Brain (organoid and tissue), 16 donors: ENCODE measurements at places on chromosomes 11 and 22. TPM values are rescaled to one million over a fixed set of nuclear protein-coding genes. Genes with fewer than 3 reads are reported as not detected.
A peak's percentile ranks its signal among the peaks of the same experiment; 100 is the strongest.

DNA sequence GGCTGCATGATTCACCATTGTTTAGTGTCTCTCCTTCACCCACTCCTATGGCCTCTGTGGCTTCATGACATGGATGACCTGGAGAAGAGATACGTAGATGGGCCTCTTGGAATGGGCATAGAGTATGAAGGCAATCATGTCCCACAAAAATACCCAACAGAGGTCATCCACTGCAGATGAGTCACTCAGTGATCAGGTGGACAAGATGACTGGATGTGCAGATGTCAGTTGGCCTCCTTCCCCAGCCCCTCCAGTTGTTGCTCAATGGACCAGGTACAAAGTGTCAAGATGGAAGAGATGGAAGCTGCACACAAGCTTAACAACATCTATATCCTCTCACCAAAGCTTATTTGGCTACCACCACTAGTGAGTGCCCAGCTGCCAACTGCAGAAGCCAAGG, 41.0 kb upstream of the CLPB start:
- DNase-seq = no peak

DNA sequence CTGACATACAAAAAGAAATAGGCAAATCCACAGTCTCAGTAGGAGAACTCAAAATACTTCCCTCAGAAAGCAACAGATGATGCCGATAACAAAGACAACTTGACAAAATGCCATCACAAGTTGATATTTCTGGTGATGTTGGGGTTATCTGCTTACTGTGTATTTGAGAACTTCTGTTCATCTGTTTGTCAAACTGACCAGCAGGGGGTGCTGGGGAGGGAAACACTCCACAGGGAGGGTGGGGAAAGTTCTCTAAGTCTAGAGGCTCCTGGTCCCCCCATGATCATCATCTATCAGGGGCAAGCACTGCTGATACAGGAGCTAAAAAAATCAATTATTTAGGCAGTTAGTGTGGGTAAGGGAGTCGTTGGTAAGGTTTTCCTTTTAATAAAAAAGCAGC, 19.2 kb downstream of the GLYATL1 start:
- no peak for DNase-seq

- no peak for DNase-seq
Measured at GRCh38 chr11:1549338-1550330, 22.4 kb downstream of the DUSP8 start.

- DNase-seq = no peak
Measured at GRCh38 chr11:76410851-76411357, 29.8 kb downstream of the GVQW3 start.

Gene TMEM126B
- polyA plus RNA-seq = 21.0 TPM

GRCh38 chr11:116715383-116715782, 57.4 kb downstream of the BUD13 start:
- DNase-seq = no peak

GRCh38 chr11:44949160-44950030, 1.3 kb downstream of the TP53I11 start:
- peak; percentile 83 for DNase-seq

GRCh38 chr11:66112601-66113499, 42.8 kb downstream of the PACS1 start:
- DNase-seq = peak; percentile 68

GRCh38 chr22:26651815-26652214, 5.6 kb upstream of the MIAT start:
- no peak for DNase-seq

GRCh38 chr22:19654338-19654987, 59.8 kb upstream of the SEPTIN5 start:
- no peak for DNase-seq

GRCh38 chr11:13297917-13298356, 20.3 kb downstream of the BMAL1 start:
- no peak for DNase-seq

Gene SHISA8
- polyA plus RNA-seq = 4.1 TPM

GRCh38 chr22:31681349-31682345, 19.6 kb upstream of the PISD start:
- DNase-seq = no peak

Gene MMP13
- not detected for polyA plus RNA-seq

DNA sequence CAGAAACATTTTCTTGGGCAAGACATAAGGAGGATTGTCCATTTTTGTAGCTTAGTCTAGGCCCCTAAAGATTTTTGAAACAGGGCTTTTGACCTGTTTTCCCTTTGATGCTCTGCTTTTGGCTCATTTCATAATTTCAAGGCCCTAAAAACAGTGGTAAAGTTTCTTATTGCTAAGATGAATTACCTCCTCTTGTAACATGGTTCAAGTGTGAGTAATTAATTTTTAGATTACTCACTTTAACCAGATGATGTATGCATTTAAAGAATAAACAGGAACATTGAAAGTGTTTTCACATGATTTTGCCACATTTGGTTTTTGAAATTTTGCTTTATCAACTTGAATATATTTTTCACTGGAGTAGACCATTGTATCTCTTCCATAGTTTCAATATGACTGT, 1.2 kb downstream of the RAG2 start:
- DNase-seq = no peak

Gene WNT11
- 1.0 TPM for polyA plus RNA-seq

Gene OR10D3
- polyA plus RNA-seq = not detected

Gene SMIM35
- polyA plus RNA-seq = 1.1 TPM

- no peak for DNase-seq
Measured at GRCh38 chr11:23288003-23288783, 427.9 kb upstream of the CCDC179 start.

- DNase-seq = no peak
Measured at GRCh38 chr11:102539567-102539966, 9.0 kb upstream of the MMP7 start.

GRCh38 chr11:26992031-26992541, 1.8 kb upstream of the FIBIN start:
- DNase-seq = no peak

GRCh38 chr11:129595038-129595962, 219.7 kb downstream of the BARX2 start:
- DNase-seq = no peak

GRCh38 chr11:134908583-134908982, 496.5 kb upstream of the B3GAT1 start:
- no peak for DNase-seq

DNA sequence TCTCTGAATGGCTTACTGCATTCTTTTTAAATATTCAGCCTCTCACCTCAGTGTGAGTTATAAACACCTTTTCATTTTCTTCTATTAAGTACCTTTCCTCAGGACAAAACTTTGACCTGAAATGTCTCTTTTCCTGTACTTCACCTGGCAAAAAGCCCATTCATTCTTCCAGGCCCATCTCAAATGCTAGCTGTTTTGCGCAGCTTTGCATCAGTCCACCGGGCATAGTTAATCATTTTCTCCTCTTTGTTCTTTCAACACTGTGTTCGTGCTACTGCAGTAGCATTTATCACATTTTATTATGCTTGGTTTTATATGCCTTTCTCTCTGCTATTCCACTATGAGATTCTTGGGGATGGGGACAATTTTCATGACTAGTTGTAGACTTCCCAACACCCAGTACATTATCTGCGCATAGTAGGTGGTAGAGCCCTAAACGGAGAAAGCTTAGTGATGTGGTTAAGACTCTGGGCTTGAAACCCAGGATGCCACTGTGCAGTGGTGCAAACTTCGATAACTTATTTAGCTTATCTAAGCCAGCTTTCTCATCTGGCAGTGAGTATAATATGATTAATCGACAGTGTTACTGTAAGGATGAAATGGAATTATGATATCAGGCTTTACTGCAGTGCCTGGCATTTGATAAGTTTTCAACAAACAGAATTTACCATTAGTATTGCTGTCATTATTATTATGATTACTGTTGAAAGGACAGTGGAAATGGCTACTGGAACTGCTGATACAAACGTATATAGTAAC, 695.7 kb downstream of the NELL1 start:
- no peak for DNase-seq

DNA sequence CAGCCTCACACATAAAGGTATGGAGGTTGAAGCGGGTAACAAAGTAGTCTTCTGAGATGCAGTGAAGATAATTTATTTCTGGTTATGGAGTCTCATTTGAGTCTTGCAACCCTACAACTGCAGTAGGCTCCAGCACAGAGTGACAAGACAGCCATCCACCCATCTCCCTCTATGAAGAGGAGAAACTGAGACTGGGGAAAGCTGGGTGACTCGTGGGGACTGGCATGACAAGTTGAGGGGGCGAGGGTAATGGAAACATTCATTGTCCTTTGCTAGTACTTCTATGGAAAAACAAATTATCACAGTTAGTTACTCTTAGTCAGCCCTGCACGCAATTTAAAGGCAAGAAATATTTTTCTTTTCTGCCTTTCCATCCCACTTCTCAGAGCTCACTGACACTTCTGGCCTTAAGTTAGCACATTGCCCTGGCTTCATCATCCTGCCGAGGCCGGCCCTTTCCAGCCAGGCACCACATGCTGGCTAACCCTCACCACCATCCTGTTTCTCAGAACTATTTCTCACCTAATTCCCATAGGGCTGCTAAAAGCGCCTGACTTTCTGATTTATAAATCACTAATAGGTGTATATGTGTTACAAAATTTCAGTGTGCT, 361.1 kb downstream of the ETS1 start:
- no peak for DNase-seq

- DNase-seq = no peak
Measured at GRCh38 chr11:67606093-67606491, 644 bp upstream of the NDUFV1 start.
